ENCODE measurements at places on chromosomes 5 and 9.

DNA sequence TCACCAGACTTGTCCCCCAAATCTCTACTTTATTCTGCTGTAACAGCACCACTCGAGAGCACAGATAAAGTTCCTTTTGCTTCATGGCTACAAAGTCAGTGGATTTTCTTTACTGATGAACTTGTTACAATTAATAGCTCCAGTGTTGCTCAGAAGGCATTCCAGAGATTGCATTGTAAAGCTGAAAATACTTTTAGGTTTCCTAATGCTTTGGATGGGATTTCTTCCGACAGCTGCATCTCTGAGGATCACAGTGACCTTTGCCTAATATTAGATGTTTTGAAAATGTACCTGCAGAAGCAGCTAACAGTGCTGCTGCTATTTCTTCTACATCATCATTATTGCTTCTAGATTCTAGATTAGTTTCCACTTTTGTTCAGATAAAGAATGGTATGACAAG, 58.8 kb upstream of the TMEM171 start:
- no peak for DNase-seq

GRCh38 chr9:121650217-121651007, 1.0 kb upstream of the DAB2IP start:
- DNase-seq = no peak

DNA sequence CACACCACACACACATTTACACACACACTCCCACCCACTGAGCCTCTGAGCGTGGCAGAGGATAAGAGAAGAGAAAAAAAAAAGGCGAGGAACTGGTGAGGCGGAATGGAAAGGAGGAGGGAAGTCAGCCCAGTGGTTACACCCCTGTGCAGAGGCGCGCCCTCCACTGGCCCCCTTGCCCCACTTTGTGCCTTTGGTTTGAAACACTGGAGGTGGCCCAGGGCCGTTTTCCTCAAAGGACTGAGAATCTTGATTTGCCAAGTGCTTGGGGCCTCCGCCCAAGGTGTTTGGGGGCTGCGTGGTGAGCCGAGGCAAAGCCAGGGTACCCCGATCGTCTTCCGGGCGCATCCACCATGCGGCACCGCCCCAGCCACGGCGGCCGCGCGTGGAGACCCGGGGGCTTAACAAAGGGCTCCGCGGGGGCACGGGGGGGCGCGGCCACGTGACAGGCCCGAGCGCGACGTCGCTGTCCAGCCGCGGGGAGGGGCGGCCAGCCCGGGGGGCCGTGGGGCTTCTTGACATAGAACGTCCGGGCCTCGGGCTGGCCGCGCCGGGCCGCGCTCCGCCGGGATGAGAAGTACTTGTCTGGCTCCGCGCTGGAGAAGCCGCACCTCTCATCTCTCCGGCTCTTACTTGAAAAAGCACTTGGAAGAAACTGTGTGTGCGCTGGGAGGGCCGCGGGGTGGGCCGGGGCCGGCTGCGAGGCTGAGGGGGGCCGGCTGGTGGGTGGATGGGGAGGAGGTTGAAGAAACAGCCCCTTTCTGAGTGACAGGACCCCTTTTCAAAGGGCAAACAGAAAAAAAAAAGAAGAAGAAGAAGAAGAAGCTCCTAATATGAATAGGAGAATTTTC, 21.0 kb downstream of the NR2F1 start:
- DNase-seq = peak; percentile 51

DNA sequence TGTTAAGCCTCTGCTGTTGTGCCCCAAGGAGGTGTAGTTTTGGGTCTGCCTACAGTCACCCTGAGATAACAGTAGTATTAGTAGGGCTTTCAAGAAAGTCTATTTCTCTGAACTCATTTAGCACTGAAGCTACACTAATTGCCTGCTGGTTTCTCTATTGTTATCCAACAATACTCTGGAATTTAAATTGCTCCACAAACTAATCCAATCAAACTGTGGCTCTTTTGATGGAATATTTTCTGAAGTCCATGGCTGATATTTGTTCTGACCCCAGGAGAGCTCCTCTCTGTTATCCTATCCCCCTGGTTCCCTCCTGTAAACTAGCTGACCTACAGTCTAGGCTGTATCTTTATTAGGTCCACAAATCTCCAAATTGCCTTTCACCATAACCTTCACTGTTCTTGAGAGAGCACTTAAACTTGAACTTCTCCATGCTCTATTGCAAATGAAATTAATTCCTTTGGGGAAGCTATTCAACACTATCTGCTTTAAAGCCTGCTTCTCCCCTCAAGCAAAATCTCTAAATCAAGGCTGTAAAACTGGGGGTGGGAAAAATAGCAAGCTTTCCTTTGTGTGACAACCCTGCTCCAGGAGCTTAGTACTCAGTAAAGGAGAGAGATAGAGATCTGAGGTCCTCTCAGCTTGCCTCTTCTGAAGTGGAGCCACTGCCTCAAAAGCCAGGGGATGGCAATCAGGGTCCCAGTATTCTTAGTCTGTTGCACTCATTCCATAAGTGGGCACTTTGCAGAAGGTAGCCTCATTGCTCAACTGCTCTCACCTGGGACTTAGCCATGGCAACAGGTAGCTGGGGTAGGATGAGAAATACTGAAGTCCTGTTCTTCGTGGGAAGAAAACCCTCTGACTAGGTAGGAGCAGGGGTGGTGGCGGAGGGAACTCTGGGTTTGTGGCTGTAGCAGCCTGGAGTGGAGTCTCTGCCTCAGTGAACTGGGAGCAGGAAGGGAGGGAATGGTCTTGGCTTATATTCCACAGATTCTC, 110.9 kb downstream of the MACIR start:
- no peak for DNase-seq

DNA sequence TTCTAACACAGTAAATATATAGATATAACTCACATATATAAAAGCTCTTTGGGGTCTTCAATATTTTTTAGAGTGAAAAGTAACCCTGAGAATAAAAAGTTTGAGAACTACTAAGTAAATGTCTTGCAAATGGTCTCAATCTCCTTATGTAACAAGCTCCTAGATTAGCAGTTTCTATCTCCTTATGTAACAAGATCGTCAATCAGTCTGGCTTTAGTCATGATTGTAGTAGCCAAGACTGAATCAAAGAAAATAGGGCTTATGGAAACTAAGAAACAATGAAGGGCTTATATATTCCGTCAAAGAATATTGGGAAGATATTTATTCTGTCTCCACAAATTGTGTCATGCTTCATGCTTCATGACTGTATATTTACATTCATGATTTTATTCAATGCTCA, 22.4 kb upstream of the FREM1 start:
- DNase-seq = no peak

GRCh38 chr9:14322211-14323082, 8.5 kb upstream of the NFIB start:
- peak; percentile 75 for DNase-seq

DNA sequence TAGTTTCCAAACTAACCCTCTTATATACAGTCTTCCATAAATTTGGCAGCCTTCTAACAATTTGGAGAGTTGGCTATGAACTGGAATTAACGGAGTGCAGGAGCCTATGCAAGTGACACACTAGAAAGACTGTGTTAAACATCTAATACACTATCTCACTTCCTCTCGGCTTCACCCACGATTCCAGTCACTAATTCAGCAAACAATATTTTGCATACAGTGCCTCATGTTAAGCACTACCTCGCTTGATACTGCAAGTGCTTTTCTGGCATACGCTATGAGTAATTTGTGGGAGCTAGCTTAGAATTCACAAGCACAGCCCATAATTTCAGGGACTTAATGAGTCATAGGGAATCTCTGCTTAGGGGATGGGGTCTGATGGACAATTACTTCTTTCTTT, 102.5 kb downstream of the ST8SIA4 start:
- DNase-seq = no peak

Data from kidney glomerular epithelial cell (primary cell).